Lower lobe of right lung (tissue), 2 donors: ENCODE measurements at places on chromosomes 1 and 21. TPM values are rescaled to one million over a fixed set of nuclear protein-coding genes. Genes with fewer than 3 reads are reported as not detected.

The PGBD2 gene
- 9.1 TPM for total RNA-seq

The TDRD5 gene
- 0.15 TPM for total RNA-seq

The MRPS21 gene
- 45.9 TPM for total RNA-seq

The OR6K3 gene
- 2.2 TPM for total RNA-seq

- no peaks in the 10 kb centered on the region for H3K27me3 ChIP-seq
- no peak overlapping the region for H3K4me3 ChIP-seq
- peaks cover 11% of the 10 kb centered on the region for H3K4me1 ChIP-seq
- no peaks in the 10 kb centered on the region for H3K36me3 ChIP-seq
Observed at GRCh38 chr1:206792939-206793607, 20.8 kb upstream of the IL10 start.

DNA sequence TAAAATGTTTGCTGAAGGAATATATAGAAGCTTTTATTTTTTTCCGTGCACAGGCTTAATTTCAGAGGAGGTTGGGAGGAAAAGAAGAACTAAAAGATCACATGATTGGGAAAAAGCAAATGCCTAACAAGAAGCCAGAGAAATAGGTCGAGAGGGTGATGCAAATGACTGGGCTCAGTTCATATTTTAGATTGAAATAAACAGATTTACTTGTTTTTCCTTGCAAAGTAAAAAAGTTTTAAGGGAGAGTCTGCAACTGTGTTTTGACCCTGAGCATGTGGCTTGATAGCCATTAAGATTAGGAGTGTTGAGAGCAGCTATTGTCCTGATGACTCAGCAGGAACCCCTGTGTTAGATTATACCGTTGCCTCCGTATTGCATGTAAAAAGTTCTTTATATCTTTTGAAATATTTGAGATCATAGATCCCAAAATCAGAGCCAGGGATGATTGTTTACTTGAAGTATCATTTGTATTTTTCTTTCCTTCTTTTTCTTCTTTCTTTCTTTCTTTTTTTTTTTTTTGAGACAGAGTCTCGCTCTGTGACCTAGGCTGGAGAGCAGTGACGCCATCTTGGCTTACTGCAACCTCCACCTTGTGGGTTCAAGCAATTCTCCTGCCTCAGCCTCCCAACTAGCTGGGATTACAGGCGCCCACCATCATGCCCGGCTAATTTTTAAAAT lies 20.2 kb downstream of the CLIC4 start:
- DNase-seq, result no peak
- H3K27ac ChIP-seq, result no peak overlapping the region
- H3K4me3 ChIP-seq, result no peak overlapping the region
- peaks cover 66% of the 10 kb centered on the region for H3K4me1 ChIP-seq
- H3K36me3 ChIP-seq, result no peaks in the 10 kb centered on the region

- no peaks in the 10 kb centered on the region for H3K27me3 ChIP-seq
- H3K4me1 ChIP-seq, result peaks cover 18% of the 10 kb centered on the region
- H3K4me3 ChIP-seq, result no peak overlapping the region
- no peak for DNase-seq
- peaks cover 65% of the 10 kb centered on the region for H3K36me3 ChIP-seq
- no peak overlapping the region for H3K27ac ChIP-seq
Observed at GRCh38 chr1:145843031-145843430, 2.4 kb upstream of the NUDT17 start.

- no peaks in the 10 kb centered on the region for H3K27me3 ChIP-seq
- peak overlapping the region; percentile 80 for H3K4me3 ChIP-seq
- peak overlapping the region; percentile 59 for H3K27ac ChIP-seq
- H3K36me3 ChIP-seq, result no peaks in the 10 kb centered on the region
- peak; percentile 54 for DNase-seq
Observed at GRCh38 chr1:53326598-53327181, 1.2 kb downstream of the LRP8 start.
